ENCODE measurements at places on chromosomes 4 and X.

DNA sequence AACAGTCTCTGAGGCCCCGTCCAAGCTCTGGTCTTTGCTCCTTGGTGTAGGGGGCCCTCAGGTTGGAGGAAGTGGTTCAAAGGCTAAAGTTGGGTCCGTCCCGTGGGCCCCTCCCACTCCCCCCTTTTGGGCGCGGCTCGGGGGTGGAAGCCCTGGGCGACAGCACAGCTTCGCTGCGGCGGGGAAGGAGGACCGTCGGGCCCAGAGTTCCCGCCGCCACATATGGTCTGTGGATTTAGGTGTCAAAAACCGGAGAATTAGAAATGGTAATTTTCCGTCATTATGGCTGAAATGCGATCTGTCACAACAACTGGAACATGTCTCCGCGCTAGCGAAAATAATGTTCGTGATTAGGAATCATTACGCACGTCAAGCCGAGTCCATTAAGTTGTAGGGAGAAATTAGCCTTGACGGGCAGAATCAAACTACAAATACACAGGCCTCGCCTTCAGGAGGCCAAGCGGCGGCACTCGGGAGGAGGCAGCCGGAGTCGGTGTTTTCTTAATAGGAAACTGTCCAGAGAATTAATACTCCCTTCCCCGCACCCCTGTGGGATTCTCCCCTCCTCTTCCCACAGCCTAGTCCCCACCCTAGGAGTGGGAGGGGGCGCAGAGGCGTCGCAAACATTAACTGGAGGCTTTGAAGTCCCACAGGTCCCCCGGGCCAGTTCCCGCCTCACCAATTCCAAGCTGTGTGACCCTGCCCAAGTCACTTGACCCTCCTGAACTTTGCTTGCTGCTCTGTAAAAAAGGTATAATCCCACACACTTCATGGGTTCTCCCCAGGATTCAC, 15.0 kb downstream of the NKX3-2 start:
- no peak for DNase-seq

- no peak for DNase-seq
Measured at GRCh38 chr4:1384675-1385372, 21.4 kb downstream of the NKX1-1 start.

DNA sequence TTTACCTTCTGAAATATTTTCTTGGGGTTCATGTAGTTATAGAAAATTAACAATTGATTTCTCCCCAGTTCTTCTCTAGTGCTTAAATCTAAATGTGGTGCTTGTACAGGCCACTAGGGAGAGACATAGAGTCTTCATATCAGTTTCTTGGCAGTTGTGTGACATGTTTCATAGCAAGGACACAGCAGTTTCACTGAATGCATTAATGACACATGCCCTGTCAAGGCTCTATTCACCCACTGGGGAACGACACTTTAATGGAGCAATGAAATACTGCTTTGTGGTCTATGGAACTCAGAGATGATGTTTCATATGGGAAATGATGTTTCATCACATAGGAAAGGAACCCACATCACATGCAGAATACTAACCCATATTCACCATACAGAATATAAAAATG, 2.8 kb downstream of the VEGFC start:
- DNase-seq = peak; percentile 86

GRCh38 chrX:67587946-67588624, 44.3 kb downstream of the AR start:
- DNase-seq = peak; percentile 59

DNA sequence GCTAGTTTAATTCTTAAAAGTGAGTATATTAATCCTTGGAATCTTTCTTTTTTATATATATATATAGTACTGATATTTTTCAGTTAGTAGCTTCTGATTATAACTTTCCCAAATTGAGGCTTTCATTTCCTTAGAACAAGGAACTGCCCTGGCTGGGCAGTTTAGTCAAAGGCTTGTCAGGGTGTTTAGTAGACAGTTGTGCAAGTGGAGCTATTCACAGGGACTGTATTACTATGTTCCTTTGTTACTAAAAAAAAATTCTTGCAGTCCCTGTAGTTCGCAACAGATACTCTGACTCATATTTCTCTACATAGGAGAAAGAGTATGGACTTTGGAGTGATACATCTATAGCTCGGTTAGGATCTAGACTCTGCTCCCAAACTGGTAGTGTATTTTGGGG, 20.8 kb downstream of the USO1 start:
- DNase-seq = peak; percentile 90

GRCh38 chr4:6655924-6656323, 15.4 kb downstream of the MRFAP1 start:
- no peak for DNase-seq

GRCh38 chr4:94739741-94740140, 18.0 kb upstream of the BMPR1B start:
- no peak for DNase-seq

- DNase-seq = no peak
Measured at GRCh38 chr4:87851332-87851731, 18.6 kb downstream of the MEPE start.

DNA sequence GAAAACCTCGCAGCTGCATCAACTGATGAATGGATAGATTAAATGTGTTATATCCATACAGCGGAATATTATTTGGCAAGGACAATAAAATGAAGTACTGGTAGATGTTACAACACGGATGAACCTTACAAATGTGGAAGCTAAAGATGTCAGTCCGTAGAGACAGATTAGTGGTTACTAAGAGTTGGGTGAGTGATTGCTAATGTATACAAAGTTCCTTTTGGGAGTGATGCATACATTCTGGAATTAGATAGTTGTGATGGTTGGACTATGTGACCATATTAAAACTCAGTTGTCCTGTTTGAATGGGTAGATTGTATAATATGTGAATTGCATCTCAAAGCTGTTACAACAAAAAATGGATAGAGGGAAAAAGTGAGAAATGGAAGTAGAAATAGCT, 2.8 kb downstream of the FIP1L1 start:
- DNase-seq = no peak

DNA sequence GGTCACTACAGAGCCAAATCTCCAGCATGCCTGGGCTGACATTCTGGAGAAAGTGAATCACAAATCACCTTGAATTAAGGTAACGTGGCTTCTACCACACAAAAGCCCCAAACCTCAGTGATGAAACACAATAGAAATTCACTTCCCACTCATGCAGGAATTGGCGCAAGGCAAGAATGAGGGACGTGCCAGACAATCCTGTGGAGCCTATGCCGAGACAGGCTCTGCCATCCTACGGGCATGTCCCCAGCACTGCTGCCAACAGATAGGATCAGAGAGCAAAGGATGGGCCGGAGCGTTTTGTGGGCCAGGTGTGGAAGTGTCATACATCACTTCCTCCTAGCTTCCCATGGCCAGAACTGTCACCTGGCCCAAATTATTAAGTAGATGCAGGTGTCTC, 118.0 kb downstream of the IRF2 start:
- peak; percentile 59 for DNase-seq

DNA sequence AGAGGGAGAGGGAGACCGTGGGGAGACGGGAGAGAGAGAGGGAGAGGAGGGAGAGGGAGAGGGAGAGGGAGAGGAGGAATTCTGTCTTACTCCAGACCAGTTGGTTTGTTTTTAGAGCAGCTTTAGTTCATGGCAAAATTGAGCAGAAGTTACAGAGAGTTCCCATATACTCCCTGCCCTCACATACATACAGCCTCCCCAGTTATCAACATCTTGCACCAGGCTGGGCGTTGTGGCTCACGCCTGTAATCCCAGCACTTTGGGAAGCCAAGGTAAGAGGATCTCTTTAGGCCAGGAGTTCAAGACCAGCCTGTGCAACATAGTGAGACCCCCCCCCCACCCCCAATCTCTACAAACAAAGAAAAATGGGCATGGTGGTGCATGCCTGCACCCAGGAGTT, 79.8 kb upstream of the OGT start:
- no peak for DNase-seq

DNA sequence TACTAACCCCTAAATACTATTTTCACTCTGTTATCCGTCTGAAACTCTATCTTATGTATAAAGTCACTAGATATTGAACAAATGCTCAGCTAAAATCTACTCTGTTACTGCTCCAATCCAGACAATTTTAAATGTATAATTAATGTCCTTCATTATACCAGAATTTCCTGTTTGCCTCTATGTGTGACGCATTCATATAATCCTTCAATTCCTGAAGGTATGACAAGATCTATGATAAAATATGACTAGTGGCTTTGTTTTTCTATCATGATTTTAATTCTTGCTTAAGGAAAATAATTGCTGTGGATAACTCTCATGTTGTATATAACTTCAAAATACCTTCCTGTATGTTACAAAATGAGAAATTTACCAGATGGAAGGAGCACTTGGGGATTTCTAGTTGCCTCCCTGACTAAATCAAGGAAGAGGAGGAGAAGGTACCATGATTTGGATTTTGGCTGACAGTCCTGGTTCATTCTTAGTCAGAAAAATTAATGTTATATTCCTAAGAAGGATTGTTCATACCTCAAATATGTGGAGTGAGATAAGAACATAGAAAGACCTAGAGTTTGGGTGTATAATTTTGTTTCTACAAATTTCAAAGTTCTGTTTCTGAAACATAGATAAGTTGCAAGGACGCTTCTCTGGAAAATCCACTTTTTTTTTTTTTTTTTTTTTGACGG, 4.9 kb downstream of the CXCL6 start:
- DNase-seq = peak; percentile 65

DNA sequence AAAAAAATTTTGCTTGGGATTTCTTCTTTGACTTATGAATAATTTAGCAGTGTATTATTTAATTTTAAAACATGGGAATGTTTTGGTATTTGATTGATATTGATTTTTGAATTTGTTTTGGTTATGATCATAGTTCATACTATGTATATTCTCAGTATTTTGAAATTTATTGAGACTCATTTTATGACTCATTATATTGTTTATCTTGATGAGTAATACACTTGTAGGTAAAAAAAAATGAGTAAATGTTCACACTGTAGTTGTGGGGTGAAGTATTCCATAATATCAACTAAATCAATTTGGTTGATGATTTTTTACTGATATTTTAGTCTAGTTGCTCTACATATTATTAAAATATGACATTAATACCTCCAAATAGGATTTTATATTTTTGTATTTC, 1142.2 kb downstream of the ADGRL3 start:
- DNase-seq = peak; percentile 1

- no peak for DNase-seq
Measured at GRCh38 chr4:107564326-107564725, 155.7 kb downstream of the PAPSS1 start.

GRCh38 chr4:48015216-48015615, 1.3 kb downstream of the CNGA1 start:
- DNase-seq = peak; percentile 85
